Dermis blood vessel endothelial cell (primary cell): ENCODE measurements at places on chromosomes 4 and X. TPM values are rescaled to one million over a fixed set of nuclear protein-coding genes. Genes with fewer than 3 reads are reported as not detected.

LRCH2 gene
- total RNA-seq = 9.2 and 12.6 TPM in 2 replicates

PPID gene
- 26.4 and 35.1 TPM in 2 replicates for total RNA-seq

RAB33A gene
- 0.17 and 0.42 TPM in 2 replicates for total RNA-seq

WDFY3 gene
- 103 and 145 TPM in 2 replicates for total RNA-seq

UGT2B11 gene
- not detected in 2 replicates for total RNA-seq

REELD1 gene
- not detected in 2 replicates for total RNA-seq
